ENCODE measurements at places on chromosomes 7 and 10.

- DNase-seq, result peak; percentile 67
Measured at GRCh38 chr10:119667562-119668328, 16.6 kb downstream of the BAG3 start.

GRCh38 chr7:7181519-7182155 lies 707 bp upstream of the C1GALT1 start:
- DNase-seq, result peak; percentile 45

GRCh38 chr7:6621195-6622133 lies 6.1 kb downstream of the ZNF853 start:
- DNase-seq, result no peak

GRCh38 chr7:47807756-47808155 lies 140.5 kb downstream of the PKD1L1 start:
- DNase-seq, result no peak

DNA sequence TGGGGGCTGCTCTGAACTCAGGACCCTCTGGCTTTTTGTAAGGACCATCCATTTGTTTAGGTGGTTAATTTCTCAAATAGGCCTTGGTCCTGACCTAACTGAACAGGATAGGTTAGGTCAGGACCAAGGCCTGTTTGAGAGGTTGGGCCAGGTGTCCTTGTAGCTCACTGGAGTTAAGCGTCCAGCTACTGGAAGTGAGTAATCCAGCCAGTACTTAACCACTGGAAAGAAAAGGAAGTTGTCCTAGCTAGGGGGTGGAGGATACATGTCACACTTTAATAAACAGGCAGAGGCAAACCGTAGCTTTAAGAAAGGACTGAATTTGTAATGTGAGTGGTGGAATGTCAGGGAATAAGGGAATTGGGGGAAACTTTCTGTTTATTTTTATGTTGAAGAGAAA lies 96.0 kb downstream of the GPR85 start:
- DNase-seq, result no peak

DNA sequence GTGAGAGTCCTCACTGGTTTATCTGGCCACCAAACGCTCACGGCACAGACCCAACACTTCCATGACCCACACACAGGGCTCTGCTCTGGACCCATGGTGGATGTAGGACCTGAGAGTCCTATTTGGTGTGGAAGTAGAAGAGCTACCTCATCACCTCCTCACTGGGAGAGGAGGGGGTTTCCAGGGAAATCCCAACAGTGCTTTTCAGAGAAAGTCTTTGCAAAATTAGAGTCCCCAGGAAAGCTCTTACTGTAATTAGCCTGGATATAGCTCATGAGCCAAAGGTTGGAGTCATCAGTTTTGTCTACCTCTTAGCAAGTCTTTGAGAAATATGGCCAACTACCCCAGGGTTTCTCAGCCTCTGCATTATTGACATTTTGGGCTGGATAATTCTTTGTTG lies 34.7 kb upstream of the TARP start:
- DNase-seq, result no peak

- DNase-seq, result peak; percentile 58
Measured at GRCh38 chr10:116270771-116271592, 2.0 kb downstream of the GFRA1 start.

GRCh38 chr10:19707376-19707775 lies 108.9 kb upstream of the PLXDC2 start:
- DNase-seq, result no peak

DNA sequence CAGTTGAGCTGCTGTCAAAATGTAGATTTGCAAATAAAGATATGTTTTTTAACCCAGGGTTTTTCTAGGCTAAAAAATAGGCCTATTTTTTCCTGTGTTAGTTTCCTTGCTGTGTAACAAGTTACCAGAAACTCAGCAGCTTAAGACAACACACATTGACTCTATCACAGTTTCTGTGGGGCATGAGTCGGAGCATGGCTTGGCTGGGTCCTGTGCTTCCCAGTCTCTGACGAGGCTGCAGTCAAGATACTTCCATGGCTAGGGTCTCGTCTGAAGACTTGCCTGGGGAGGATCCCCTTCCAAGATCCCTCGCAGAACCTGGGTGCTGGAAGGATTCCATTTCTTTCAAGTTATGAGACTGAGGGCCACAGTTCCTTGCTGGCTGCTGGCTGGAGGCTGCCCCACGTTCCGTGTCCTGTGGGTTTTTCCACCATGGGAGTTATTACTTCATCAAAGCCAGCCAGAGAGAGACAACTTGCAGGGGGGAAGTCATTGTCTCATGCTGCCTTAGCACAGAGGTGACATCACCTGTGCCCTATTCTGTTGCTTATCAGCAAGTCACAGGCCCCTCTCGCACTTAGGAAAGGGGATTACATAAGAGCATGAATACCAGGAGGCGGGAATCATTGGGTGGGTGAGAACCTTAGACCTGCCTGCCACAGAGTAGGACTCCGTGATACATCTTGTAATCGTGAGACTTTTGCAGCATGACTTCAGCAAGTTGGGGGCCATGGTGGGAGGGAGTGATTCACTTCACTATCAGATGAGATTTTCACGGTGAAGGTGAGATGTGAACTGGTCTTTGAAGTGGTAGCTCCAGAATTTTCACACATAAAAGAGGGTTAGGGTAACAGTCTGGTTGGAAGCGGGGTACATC lies 77.9 kb downstream of the CCNY start:
- DNase-seq, result no peak

DNA sequence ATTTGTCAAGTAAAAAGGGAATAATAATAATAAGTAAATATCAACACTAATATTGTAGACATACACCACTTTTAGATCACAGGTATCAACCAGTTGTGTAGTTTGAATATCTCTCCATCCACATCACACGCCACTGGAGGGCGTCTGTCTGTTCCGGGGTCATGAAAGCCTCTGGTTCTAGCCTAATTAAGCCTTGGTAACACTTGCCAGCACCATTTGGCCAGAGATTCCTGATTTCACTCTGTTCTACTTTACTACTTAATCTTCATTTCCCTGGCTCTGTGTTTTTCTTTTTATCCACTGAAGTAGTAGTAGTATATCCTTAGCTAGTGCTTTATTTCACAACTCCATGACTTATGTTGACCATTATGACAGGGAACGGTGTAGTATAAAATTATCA lies 285.6 kb upstream of the POM121L12 start:
- DNase-seq, result no peak

DNA sequence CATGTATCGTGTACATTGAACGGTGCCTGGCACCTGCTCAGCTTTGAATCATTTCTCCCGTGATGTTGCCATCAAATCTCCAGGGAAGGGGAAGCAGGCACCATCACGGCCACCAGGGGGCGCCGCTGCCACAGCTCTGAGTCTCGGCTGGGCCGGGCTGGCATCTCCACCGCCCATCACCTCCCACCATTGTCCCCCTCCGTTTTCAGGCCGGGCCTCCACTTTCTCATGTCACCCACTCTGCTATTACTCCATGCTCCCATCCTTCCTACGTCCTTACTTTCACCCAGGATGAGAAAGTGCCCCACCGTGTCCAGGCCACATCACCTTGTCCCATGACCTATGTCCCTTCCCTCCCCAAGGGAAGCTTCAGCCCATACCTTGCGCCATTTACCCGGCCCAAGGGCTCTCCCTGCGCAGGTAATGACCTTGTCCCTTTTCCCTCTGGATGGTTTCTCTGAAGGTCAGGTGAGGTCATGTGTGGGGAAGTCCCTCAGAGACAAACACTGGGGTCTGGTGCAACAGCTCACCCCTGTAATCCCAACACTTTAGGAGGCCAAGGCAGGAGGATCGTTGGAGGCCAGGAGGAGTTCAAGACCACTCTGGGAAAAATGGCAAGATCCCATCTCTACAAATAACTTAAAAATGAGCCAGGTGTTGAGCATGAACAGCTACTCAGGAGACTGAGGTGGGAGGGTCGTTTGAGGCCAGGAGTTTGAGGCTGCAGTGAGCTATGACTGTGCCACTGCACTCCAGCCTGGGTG lies 31.8 kb upstream of the OCM2 start:
- DNase-seq, result peak; percentile 63

GRCh38 chr10:6877336-6877721 lies 297.3 kb upstream of the PRKCQ start:
- DNase-seq, result peak; percentile 49

DNA sequence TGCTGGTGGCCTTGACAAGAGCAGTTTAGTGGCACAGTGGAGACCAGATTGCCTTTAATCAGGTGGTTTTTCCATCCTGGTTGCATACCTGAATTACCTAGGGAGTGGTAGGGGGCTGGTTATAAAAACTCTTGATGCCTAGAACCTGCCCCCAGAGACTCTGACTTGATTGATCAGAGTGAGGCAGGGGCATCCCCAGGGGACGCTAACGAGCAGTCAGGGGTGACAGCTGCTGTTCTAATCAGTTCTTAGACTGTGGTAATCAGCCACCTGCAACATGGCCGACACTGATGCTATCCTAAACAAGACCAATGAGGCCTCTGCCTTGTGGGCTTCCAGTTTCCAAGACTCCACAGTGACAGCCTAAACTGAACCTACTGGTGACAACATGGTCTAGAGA lies 2.0 kb upstream of the OPALIN start:
- no peak for DNase-seq

DNA sequence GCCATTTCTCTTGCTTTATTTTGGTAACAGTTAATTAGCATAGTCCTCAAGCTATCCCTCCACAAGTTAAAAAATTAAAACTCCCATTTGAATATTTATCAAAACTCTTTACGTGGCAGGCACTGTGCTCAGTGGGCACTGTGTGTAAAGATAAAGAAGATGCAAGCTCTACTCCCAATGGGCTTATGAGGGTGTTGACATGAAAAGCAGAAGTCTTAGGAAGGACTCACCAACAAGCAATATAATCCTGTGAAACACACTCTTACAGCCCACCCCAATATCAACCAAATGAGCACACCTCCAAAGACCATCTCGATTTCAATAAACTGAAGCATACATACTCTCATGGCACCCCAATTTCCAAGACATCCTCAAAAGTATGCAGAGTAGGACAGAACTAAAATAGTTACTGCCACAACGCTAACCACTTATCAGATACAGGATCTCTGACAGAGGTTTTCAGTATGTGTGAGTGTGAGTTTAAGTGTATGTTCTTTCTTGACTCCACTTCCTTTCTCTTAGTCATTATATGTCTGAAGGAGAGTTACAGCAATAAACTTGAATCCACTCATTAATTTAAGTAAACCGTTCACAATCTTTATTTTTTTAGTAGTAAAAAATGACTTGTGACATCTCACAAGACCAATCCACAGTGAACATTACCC lies 120.0 kb downstream of the PDE1C start:
- DNase-seq, result no peak

GRCh38 chr10:118851062-118852035 lies 96.6 kb upstream of the CACUL1 start:
- no peak for DNase-seq

DNA sequence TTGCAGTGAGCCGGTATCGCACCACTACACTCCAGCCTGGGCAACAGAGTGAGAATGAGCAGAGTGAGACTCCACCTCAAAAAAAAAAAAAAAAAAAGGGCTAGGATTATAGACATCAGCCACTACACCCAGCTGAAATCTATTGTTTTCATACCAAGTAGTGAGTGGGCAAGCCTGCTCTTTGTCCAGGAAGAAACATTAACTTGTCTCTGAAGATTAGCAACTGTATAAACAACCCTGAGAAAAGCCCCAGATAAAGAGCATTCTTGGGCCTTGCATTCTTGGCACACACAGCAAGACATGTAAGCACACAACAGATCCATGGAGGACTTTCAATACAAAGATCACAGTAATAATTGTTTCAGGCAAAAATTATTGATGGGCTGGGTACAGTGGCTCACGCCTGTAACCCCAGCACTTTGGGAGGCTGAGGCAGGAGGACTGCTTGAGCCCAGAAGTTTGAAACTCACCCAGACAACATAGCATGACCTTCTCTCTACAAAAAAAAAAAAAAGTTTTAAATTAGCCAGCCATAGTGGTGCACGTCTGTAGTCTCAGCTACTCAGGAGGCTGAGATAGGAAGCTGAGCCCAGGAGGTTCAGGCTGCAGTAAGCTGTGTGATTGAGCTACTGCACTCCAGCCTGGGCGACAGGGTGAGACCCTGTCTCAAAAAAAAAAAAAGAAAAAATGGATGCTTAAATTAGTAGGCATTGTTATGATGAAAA lies 4.4 kb downstream of the PSPH start:
- DNase-seq, result no peak

DNA sequence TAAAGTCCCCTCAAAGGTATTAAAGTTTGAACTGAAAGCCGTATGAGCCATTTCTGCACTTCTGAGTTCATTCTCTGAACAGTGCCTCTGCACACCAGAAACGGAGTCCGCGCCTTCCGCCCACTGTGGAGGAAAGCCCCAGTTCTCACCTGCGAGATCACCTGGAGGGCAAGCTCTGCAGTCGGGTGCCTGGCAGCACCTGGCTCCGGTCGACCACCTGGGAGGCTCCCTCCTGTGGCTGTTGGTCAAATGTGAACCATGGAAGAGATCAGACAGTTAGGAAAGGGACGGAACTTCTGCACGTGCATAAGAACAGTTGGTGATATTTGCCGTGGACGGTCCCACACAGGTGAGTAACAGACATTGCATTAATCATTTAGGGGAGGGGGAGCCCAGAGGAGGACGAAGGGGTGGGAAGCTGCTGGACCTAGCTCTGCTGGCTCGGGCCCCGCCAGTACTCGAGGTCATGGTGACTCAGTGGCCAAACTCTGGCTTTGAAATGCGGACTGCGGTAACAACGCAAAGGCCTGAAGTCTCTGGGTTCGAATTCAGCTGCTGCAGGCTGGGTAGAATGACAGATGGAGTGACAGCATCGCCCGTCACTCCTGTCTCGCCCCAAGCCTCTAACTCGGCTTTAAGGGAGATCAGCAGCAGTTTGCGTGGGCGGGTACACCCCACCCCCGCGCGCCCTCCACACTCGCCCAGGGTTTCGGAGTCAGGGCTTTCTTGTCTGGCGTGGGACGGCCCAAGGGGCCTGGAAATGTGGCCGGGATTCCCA lies 1.7 kb upstream of the DPYSL4 start:
- DNase-seq, result no peak

Data from femur (tissue), 1 donor.